ENCODE measurements at places on chromosomes 6 and 20.

GRCh38 chr20:49941456-49941855 is 5.3 kb downstream of the RNF114 start:
- no peak for DNase-seq

DNA sequence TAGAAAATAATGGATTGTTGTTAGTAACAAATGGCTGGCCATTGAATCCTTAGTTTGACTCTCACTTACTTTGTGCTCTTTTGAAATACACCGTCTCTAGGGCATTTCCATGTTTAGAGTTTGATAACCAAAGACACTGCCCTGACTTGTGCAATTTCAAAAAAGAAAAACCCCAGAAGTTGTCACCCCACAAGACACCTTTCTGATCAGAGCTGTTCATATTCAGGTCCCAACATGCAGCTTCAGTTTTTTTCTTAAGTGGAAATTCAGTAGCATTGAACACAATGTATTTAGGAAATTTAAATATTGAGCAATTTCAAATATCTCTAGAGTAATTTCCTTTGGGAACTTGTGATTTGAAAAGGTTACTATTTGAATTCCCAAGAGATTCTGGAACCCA is 19.4 kb downstream of the CRYBG1 start:
- no peak for DNase-seq

DNA sequence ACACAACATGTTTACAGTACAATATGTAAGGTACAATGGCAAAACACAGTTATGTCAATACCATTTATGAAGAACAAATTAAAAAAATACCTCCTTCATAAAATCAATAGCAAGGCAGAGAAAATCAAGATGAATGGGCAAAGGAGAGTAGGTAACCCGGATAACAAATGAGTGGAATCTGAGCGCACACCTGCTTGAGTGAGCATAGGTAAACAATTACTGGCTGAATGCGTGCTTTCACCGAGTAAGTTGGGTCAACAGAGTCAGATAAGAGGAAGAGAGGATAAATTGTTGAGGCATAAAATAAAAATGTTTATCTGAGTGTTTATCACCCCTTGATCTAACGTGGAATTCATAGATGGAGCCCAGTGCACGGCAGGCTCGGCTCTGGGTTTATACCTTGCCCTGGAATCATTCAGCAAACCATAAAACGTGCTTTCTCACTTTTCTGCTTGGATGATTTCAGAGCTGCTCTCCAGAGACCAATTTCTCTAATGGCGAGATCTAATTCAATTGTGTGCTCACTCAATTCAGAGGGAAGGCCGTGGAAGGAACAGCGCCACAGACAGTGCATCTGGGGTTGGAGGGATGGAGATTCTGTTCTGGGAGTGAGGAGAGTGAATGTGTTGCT is 224.8 kb upstream of the MAP3K7 start:
- DNase-seq = no peak

DNA sequence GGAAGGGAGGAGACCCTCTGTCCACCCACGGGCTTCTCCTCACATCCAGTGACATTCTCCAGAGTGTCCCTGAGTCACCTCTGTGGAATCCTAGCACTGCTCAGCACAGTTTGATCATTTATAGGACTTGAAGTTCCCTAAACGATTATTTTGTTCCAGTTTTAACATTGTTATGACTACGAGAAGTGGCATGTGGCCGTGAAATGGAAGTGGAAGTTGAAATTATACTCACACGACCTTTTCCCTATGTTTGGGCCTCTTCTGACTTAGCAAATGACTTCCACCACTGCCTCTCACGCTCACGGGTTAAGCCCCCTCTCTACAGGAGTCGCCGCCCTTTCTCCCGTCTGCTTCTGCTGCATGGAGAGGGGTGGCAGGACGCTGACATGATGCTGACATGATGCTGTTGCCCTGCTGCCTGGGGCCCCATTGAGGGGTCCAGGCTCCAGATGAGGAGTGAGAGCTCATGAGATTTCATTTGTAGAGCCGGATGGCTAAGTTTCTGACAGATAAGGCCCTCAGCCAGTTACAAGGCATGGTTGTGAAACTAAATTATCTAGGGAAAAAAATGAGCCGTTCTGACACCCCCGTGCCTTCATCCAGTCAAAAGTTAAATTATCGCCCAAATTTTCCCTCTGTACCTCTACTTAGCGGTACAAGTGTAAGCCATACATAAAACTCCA is 153.6 kb upstream of the UST start:
- DNase-seq = no peak
